Lung (tissue), 17 donors: ENCODE measurements at places on chromosomes 12 and 14. TPM values are rescaled to one million over a fixed set of nuclear protein-coding genes. Genes with fewer than 3 reads are reported as not detected.
A peak's percentile ranks its signal among the peaks of the same experiment; 100 is the strongest.

- no peak for DNase-seq
Measured at GRCh38 chr12:120599672-120600552, 18.7 kb upstream of the POP5 start.

DNA sequence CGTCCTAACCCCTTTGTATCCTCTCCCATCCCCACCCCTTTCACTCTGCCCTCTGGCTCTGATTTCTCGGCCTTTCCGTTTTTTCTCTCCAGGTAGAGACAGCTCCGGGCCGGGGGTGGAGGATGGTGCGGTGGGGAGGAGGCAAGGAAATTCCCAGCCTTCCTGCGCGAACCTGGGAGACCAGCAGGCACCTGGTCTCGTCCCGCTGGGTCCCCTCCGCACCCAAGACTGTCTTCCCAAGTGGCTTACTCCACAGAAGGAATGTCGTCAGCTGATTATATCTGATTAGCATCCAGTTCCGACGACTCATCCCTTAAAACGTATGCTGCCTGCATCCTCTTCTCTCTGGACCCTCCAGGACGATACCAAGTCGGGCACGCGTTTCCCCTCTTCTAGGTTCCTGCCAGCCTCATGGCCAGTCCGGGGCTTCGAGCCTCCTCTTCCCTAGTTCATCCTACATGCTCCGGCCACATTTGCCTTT, 42.2 kb upstream of the CAPRIN2 start:
- no peak for DNase-seq

- no peak for DNase-seq
Measured at GRCh38 chr14:77190977-77191376, 9.4 kb downstream of the TMEM63C start.

- DNase-seq, result no peak
Measured at GRCh38 chr12:53844994-53845844, 93.4 kb upstream of the HOXC13 start.

DNA sequence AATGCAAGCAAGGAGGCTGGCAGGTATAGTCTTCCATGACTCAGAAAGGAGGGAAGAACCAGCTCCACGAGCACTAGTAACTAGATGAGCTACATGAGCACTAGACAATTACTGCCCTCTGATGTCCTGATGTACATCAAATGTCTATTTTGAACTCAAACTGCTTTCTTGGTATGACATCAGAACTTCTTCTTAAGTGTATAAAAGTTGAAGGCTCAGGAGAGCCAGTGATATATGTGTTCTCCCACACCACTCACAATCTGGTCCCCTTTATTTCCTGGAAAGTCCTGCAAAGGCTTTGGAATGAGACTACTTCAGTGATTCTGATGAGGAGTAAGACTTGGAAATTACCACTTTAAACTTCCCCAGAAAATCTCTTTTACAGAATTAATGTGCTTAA, 18.5 kb upstream of the DHRS7 start:
- DNase-seq, result no peak

DNA sequence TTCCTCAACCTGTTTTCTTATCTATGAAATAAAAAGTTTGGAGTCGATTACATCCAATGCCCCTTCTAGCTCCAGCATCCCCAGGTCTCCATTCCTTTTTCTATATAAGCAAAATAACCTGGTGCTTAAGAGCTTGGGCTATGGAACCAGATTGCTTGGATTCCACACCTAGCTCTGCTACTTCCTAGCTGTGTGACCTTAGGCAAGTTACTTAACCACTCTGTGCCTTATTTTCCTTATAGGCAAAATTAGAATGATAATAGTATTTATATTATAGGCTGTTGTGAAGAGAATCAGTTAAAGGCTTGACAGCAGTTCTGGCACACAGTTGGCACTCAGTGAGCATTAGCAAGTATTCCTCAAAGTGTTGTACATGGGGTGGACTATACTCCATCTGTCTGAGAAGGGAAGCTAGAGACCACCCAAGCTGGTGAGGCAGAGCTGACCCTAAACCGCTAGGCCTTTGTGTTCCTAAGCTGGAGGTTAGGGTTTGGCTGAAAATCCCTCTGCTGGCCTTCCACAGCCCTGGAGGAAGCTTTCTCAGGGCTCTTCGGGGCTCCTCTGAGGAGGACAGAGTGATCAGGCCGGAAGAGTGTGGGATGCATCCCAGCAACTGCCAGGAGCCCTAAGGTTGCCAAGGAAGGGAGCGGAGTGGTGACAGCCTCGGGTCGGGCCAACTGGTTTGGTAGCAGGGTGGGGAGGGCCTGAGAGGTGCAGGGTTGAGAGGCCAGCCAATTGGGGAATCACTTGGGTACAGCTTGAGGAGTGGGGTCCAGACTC, 6.0 kb upstream of the KRT4 start:
- DNase-seq, result peak; percentile 27

GRCh38 chr14:92942976-92943710, 20.2 kb downstream of the CHGA start:
- no peak for DNase-seq

- DNase-seq, result no peak
Measured at GRCh38 chr14:106277503-106277902, 751.1 kb downstream of the TMEM121 start.

DNA sequence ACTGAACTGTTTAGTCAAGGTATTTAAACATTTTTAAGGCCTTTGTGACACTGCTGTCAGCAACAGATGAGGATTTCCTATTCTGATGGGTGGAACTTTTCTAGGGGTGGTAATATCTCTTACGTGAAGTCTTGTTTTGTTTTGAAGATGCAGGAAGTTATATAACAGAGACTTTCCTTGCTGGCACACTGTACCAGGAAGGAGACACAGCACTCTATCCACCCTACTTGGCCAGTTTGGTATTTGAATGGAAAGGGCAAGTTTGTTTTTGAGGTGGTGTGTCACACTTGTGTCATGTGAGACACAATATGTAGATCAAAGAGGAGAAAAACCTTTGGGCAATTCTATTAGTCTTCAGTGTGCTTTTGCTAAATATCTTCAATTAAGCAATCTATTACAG, 51.6 kb upstream of the SRP54 start:
- DNase-seq, result no peak

DNA sequence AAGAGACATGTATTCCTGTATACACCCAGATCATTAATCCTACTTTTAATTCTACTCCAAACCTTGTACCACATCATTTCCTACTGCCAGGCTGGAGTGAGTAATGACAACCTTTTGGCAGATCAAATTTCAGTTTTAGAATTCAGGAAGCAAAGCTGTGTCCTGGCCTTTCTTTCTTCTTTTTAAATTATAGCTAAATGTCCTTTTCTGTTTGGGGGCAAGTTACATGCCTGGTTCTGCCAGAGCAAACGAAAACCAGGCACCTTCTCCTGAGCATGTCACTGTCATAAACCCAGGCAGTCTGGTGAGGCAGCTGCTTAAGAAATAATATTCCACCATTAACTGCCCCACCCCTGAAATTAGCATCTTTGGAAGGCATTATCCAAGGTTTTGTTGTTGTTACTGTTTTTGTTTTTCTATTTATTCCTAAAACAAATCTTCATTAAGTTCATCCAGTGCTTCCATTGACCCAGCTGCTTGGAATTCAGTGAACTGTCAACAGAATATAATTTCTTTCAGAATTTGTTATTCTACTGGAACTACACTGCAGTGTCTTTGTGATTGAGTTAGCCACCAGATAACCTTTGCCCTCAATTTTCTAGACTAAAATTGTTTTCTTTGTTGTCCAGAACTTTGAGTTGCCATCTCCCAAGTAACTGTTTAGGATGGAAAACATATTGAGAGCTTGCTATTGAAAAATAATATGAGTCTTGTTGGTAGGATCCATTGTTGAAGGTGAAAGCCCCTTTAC, 33.2 kb downstream of the SAMD4A start:
- DNase-seq, result no peak

- DNase-seq, result no peak
Measured at GRCh38 chr14:99549684-99550083, 54.3 kb downstream of the CCDC85C start.

- no peak for DNase-seq
Measured at GRCh38 chr14:94795372-94795771, 25.5 kb upstream of the GSC start.

DNA sequence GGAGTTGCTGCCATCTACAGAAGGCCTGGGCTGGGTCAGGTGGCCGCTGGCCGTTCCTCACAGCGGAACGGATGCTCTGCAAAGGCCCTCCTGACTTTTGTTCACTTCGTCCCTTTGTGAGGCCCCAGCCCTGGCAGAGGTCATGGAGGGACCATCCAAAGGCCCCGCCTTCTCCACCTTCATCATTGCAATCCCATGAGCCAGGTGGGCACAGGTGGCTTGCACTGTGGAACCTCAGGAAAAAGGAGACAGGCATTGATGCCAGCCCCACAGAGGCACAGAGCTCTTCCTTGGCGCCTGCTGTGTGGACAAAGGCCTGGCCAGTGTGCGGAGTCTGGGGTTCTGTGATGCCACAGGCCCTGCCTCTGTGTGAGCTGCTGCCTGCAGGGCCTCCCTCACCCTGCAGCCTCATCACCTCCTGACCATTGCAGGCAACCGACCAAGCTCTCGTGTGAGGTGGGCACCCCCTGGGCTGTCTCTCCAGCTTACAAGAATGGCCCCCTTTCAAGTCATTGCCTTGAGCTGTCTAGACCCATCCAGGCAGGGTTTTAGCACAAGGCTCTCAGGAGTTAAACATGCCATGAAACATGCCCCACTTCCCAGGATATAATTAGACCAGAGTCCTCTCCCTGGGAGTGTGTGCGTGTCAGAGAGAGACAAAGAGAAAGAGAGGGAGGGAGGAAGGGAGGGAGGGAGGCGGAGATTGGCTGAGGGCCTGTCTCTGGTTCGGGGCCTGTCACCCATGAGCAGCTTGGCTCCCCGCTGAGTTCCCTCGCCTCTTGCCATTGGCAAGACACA, 19.3 kb downstream of the NFKBIA start:
- peak; percentile 87 for DNase-seq

- no peak for DNase-seq
Measured at GRCh38 chr14:51862860-51863259, 2.4 kb downstream of the GNG2 start.

GRCh38 chr14:89588840-89589296, 171.8 kb upstream of the FOXN3 start:
- DNase-seq, result no peak

GRCh38 chr14:51400139-51400538, 160.1 kb downstream of the TMX1 start:
- no peak for DNase-seq

GRCh38 chr12:27840229-27840999, 60.4 kb upstream of the MANSC4 start:
- DNase-seq, result no peak

Gene NTN4
- total RNA-seq, result 66.1 TPM

Gene ASPG
- 4.3 TPM for total RNA-seq

Gene PLA2G1B
- 6.5 TPM for total RNA-seq

Gene PTPN21
- total RNA-seq, result 31.6 TPM

Gene CLEC4A
- 4.2 TPM for total RNA-seq

Gene ZC2HC1C
- 6.7 TPM for total RNA-seq

Gene IL26
- not detected for total RNA-seq

Gene KLRG1
- total RNA-seq, result 6.5 TPM
